ENCODE measurements at places on chromosomes 5 and 9.

- DNase-seq = no peak
- no peaks in the 10 kb centered on the region for H3K36me3 ChIP-seq
- no peaks in the 10 kb centered on the region for H3K4me1 ChIP-seq
- H3K4me3 ChIP-seq = no peak overlapping the region
- H3K27ac ChIP-seq = no peak overlapping the region
- no peaks in the 10 kb centered on the region for H3K27me3 ChIP-seq
These were observed 111.8 kb downstream of the ACTL7B start for GRCh38 chr9:108743901-108744371.

- H3K4me1 ChIP-seq = no peaks in the 10 kb centered on the region
- no peak for DNase-seq
- no peak overlapping the region for H3K4me3 ChIP-seq
- no peak overlapping the region for H3K27ac ChIP-seq
- peaks cover 3% of the 10 kb centered on the region for H3K27me3 ChIP-seq
These were observed 58.3 kb upstream of the ANKRD33B start for GRCh38 chr5:10505517-10506095.

DNA sequence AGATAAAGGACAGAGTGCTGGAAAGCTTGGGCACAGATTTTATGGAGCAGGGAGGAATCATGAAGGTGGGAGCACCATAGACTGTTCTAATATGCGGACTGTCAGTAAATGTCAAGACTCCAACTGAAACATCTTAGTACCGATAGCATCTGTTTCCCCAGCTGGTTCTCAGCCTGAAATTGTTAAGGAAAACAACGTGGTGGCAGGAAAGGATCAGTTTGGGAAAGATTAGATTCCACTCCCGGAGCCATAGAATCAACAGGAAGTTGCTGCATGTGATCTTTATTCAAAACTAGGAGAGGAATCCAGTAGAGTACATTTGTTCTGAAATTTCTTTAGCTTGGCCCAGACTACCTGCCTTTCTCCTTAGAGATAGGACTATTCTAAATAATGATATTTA, 559.1 kb downstream of the CSNK1G3 start:
- H3K27ac ChIP-seq = no peak overlapping the region
- DNase-seq = no peak
- H3K4me3 ChIP-seq = no peak overlapping the region
- no peaks in the 10 kb centered on the region for H3K36me3 ChIP-seq

- no peak overlapping the region for H3K4me3 ChIP-seq
- no peaks in the 10 kb centered on the region for H3K27me3 ChIP-seq
- peaks cover 2% of the 10 kb centered on the region for H3K4me1 ChIP-seq
These were observed 46.8 kb upstream of the SLC1A1 start for GRCh38 chr9:4443439-4443838.

DNA sequence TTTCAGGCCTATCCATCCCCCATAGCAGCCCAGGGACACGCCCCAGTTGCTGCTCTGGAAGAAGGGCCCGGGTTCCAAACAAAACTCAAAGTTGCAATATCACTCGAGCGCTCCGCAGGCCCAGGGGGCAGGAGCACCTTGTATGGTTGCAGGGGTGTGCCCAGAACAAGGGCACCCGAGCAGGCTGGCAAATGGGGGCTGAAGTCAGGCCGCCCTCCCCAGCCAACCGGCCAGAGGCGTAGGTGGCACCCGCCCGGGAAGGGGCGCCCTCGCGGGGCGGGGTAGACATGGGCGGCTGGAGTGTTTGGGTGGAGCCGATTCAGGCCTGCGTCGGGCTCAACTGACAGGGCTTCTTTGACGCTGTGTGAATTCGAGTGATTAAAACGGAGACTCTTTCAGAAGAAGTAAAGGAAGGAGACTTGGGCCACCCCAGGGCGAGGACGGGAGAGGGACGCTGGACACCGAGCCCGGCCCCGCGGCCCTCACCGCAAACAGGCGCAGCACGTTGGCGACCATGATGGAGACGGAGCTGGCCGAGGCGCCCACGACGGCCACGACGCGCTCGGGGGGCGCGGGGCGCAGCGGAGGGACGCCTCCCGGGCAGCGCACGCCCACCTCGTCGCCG, 1.1 kb downstream of the GRM6 start:
- no peak overlapping the region for H3K27ac ChIP-seq
- no peak for DNase-seq
- no peaks in the 10 kb centered on the region for H3K36me3 ChIP-seq
- H3K4me1 ChIP-seq = no peaks in the 10 kb centered on the region
- peaks cover 46% of the 10 kb centered on the region for H3K27me3 ChIP-seq
- no peak overlapping the region for H3K4me3 ChIP-seq

GRCh38 chr5:86756839-86757238, 139.1 kb downstream of the COX7C start:
- H3K27ac ChIP-seq = no peak overlapping the region
- no peaks in the 10 kb centered on the region for H3K36me3 ChIP-seq
- H3K4me1 ChIP-seq = no peaks in the 10 kb centered on the region
- DNase-seq = no peak

- no peaks in the 10 kb centered on the region for H3K4me1 ChIP-seq
- no peak for DNase-seq
- no peak overlapping the region for H3K27ac ChIP-seq
These were observed 212.9 kb downstream of the TRIM32 start for GRCh38 chr9:116900007-116900367.

All from activated naive CD8-positive, alpha-beta T cell treated with anti-CD3 and anti-CD28 coated beads for 36 hours (primary cell).